ENCODE measurements at places on chromosomes 6 and 20. TPM values are rescaled to one million over a fixed set of nuclear protein-coding genes. Genes with fewer than 3 reads are reported as not detected.

Gene ZSCAN16
- 2.1 TPM for total RNA-seq

- H3K4me1 ChIP-seq, result peaks cover 8% of the 10 kb centered on the region
- DNase-seq, result no peak
- no peaks in the 10 kb centered on the region for H3K36me3 ChIP-seq
- no peak overlapping the region for H3K4me3 ChIP-seq
Measured at GRCh38 chr6:152943260-152943897, 39.5 kb downstream of the FBXO5 start.

DNA sequence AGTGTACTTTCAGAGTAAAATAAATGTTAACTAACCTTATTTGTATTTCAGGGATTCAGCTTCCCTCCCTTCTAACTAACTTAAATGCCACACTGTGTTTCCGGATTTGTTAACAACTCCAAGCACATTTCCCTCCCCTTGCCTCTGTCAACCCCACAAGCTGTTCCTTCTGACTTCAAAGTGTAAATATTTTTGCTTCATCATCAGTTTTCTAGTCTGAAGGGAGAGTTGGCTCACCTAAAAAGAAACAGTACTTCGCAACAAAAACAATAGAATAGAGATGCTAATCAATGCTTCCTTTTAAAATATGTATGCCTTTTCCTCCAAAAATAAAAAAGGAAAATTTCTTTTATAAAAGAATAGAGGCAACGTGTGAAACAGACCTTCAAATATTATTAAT is 132.6 kb downstream of the THEMIS start:
- H3K27me3 ChIP-seq, result no peaks in the 10 kb centered on the region
- H3K4me3 ChIP-seq, result no peak overlapping the region
- peaks cover 48% of the 10 kb centered on the region for H3K4me1 ChIP-seq
- H3K36me3 ChIP-seq, result peaks cover 15% of the 10 kb centered on the region

Gene SCRT2
- total RNA-seq, result not detected

- DNase-seq, result no peak
- H3K27ac ChIP-seq, result no peak overlapping the region
- peaks cover 77% of the 10 kb centered on the region for H3K36me3 ChIP-seq
- H3K27me3 ChIP-seq, result no peaks in the 10 kb centered on the region
Measured at GRCh38 chr6:16146527-16146955, 17.7 kb downstream of the MYLIP start.

DNA sequence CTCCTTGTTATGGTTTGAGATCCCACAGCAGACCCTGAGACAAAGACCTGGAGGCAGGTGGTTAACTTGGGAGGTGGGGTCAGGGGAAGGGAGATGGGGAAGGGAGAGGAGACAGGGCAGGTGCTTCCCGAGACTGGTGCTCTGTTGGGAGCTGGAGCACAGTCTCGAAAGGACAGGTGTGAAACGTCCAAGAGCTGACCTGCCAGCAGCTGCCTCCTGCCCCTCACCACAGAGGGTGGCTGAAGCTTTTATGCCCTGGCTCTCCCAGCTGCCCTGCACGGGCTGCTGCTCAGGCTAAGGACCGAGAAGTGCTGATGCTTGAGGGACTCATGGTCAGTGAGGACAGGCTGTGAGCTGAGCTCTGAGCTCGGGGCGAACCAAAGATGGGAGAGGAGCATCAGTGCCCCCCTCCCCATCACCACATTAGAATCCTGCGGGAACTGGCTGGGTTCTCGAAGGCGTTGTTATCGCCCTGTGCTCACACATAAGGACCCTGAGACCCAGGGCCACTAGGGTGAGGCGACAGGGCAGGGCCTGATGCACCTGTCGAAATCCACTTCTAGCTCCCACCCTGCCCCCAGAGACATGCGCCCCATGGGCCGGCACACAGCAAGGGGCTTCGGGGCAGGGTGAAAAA is 25.3 kb upstream of the CD93 start:
- no peak for DNase-seq
- H3K27ac ChIP-seq, result no peak overlapping the region
- no peaks in the 10 kb centered on the region for H3K36me3 ChIP-seq
- H3K4me1 ChIP-seq, result peaks cover 4% of the 10 kb centered on the region
- no peak overlapping the region for H3K4me3 ChIP-seq
- no peaks in the 10 kb centered on the region for H3K27me3 ChIP-seq

DNA sequence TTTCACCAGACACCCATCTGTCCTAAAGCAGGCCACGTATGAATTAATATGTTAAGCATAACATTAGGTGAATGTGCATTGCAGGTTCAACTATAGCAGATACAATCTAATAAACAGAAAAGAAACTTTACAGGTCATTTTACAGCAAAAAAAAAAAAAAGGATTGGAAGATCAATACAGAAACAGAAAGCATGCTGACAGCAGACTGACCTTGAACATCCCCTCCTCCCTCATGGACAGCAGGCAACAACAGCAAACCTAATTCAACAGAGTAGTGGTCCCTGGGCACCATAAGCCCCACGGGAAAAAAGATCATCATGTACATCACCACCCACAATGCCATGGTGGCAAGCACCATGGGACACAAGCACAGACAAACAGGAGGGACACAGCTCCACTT is 12.1 kb upstream of the RAB22A start:
- H3K36me3 ChIP-seq, result peaks cover 2% of the 10 kb centered on the region
- no peak for DNase-seq
- peaks cover 7% of the 10 kb centered on the region for H3K4me1 ChIP-seq
- H3K27ac ChIP-seq, result no peak overlapping the region

Gene SS18L1
- total RNA-seq, result 16.6 TPM

Gene TPMT
- 4.9 TPM for total RNA-seq

GRCh38 chr6:96089173-96089572 is 73.4 kb downstream of the FUT9 start:
- H3K4me1 ChIP-seq, result no peaks in the 10 kb centered on the region
- H3K4me3 ChIP-seq, result no peak overlapping the region
- no peak for DNase-seq
- H3K27ac ChIP-seq, result no peak overlapping the region
- H3K36me3 ChIP-seq, result no peaks in the 10 kb centered on the region

Gene STMN3
- 15.4 TPM for total RNA-seq

DNA sequence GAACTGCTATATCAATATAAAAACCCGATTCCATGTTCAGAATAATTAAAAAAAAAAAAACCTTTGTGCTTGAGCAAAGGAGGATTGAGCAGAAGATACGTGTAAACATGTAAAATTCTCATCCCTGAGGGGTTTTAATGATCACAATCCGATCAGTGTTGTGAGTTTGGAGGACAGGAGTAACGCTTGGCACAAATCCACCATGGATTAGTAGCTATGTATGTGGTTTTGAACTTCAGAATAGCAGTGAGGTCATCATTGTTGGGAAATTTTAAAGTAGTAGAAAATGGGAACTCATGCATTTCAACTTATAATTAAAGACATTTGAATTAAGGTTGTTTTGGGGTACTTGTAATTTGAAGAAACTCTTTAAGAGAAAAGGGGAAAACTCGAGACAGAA is 203.2 kb downstream of the RPS12 start:
- no peaks in the 10 kb centered on the region for H3K36me3 ChIP-seq
- H3K4me3 ChIP-seq, result no peak overlapping the region
- peaks cover 3% of the 10 kb centered on the region for H3K27me3 ChIP-seq
- H3K4me1 ChIP-seq, result no peaks in the 10 kb centered on the region
- no peak for DNase-seq

- no peaks in the 10 kb centered on the region for H3K4me1 ChIP-seq
- H3K36me3 ChIP-seq, result no peaks in the 10 kb centered on the region
- H3K27me3 ChIP-seq, result no peaks in the 10 kb centered on the region
- no peak overlapping the region for H3K27ac ChIP-seq
- no peak for DNase-seq
Measured at GRCh38 chr6:123168892-123169773, 173.1 kb downstream of the CLVS2 start.

Gene OOEP
- total RNA-seq, result 0.86 TPM

Gene NTSR1
- 0.14 TPM for total RNA-seq

Gene FLRT3
- total RNA-seq, result not detected

GRCh38 chr6:90154755-90155470 is 141.7 kb downstream of the BACH2 start:
- peaks cover 89% of the 10 kb centered on the region for H3K4me1 ChIP-seq
- peak overlapping the region; percentile 76 for H3K27ac ChIP-seq
- DNase-seq, result no peak
- H3K36me3 ChIP-seq, result peaks cover 19% of the 10 kb centered on the region
- H3K27me3 ChIP-seq, result no peaks in the 10 kb centered on the region

- no peaks in the 10 kb centered on the region for H3K36me3 ChIP-seq
- no peak overlapping the region for H3K4me3 ChIP-seq
- no peak for DNase-seq
- H3K27me3 ChIP-seq, result peaks cover 7% of the 10 kb centered on the region
- H3K4me1 ChIP-seq, result no peaks in the 10 kb centered on the region
Measured at GRCh38 chr20:1937316-1937976, 42.2 kb downstream of the SIRPA start.

GRCh38 chr6:154806804-154807203 is 73.6 kb downstream of the SCAF8 start:
- no peak for DNase-seq
- H3K4me3 ChIP-seq, result no peak overlapping the region
- H3K4me1 ChIP-seq, result no peaks in the 10 kb centered on the region
- peaks cover 51% of the 10 kb centered on the region for H3K36me3 ChIP-seq

Gene C6orf163
- 1.5 TPM for total RNA-seq

DNA sequence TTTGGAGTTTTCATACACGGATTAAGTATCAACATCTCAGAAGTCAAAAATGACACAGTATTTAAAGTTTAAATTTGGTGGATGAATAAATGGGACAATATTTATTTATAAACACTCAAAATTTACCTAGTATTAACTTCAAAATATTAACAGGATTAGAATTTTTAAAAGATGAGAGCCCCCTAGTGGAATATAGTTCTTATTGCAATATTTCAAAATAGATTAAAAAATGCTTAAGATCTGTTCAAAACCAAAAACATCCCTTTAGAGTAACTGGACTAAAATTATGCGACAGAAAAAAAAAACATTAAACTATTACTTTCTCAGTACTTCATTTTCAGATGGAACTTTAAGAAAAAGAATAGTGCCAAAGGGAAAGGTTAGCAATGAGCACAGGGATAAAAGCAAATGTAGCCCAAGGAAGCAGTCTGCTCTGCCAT is 56.6 kb downstream of the SNX14 start:
- H3K36me3 ChIP-seq, result peaks cover 4% of the 10 kb centered on the region
- no peaks in the 10 kb centered on the region for H3K27me3 ChIP-seq
- H3K27ac ChIP-seq, result no peak overlapping the region

DNA sequence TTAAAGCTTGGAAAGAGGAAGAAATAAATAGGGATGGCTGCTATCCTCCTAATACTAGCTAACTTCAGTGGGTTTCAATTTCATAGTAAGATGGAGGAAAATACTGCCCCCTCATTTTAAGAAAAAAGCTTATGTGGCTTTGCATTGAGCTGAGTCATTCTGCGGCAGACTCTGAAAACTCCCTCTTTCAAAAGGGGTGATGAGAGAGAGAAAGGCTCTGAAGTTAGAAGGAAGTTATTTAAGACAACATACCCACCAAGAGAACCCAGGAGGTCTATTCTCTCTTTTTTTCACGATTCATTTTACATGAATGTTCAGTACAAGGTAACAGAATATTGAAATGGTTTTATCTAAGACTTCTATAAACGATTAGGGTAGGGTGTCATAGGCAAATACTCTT is 4.5 kb downstream of the PRDM13 start:
- H3K27ac ChIP-seq, result no peak overlapping the region
- H3K36me3 ChIP-seq, result peaks cover 3% of the 10 kb centered on the region
- H3K27me3 ChIP-seq, result peaks cover 68% of the 10 kb centered on the region
- peak; percentile 54 for DNase-seq

Gene TRIM10
- 0.11 TPM for total RNA-seq

Gene DEFB128
- total RNA-seq, result not detected

Gene SLC17A2
- total RNA-seq, result 0.07 TPM

DNA sequence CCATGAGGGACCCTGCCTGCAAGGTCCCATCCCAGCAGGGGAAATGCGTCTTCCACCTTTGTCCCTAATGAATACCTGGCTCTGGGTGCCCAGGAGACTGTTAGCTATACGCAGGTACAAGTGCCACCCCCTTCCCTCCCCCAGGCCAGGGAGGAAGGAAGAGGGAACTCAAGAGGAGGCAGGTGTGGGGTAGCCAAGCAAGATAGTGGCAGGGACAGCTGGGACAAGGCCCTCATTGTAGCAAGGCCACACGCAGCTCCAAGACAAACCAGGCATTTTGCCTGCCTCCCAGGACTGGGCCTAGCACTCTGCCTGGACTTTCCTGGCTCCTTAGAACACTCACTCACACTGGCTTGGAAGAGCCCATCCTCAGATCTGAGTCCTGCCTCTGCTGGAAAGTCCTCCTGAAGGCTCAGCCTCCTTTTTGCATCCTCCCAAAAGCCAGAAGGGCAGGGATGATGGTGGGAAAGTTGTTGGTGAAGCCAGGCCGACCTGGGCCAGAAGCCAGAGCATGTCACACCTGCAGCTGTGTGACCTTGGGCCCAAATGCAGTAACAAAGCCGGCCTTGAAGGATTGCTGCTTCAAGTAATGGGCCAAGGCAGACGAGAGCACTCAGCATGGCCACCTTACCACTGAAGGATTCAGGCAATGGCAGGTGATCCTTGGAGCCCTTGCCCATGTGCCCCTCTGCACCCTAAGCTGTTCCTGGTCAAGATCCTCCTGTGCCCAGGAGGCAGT is 27.7 kb downstream of the SNPH start:
- no peak overlapping the region for H3K4me3 ChIP-seq
- no peak overlapping the region for H3K27ac ChIP-seq
- no peak for DNase-seq
- H3K36me3 ChIP-seq, result no peaks in the 10 kb centered on the region

DNA sequence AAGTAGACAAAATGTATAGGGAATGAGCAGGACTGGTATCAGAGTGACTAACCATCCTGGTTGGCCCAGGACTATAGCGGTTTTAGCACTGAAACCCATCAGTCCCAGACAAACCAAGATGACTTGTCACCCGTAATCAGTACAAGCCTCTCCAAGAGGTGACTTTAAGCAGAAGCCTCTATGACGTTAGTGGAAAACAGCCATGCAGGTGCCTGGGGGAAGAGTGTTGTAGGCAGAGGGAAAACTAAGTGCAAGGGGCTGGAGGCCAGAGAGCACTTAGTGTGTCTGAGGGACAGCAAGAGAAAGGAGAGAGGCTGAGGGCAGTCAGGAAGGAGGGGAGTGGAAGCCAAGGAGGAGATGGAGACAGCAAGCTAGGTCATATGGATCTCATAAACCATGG is 2.1 kb downstream of the SGK2 start:
- no peaks in the 10 kb centered on the region for H3K27me3 ChIP-seq
- H3K36me3 ChIP-seq, result no peaks in the 10 kb centered on the region
- no peak overlapping the region for H3K27ac ChIP-seq
- H3K4me3 ChIP-seq, result no peak overlapping the region

All from activated CD4-positive, alpha-beta T cell treated with anti-CD3 and anti-CD28 coated beads for 36 hours (primary cell).